M059J (cell line): ENCODE measurements at places on chromosomes 12 and 14. TPM values are rescaled to one million over a fixed set of nuclear protein-coding genes. Genes with fewer than 3 reads are reported as not detected.

- no peak for DNase-seq
Measured at GRCh38 chr14:100717386-100717785, 9.3 kb upstream of the DLK1 start.

DNA sequence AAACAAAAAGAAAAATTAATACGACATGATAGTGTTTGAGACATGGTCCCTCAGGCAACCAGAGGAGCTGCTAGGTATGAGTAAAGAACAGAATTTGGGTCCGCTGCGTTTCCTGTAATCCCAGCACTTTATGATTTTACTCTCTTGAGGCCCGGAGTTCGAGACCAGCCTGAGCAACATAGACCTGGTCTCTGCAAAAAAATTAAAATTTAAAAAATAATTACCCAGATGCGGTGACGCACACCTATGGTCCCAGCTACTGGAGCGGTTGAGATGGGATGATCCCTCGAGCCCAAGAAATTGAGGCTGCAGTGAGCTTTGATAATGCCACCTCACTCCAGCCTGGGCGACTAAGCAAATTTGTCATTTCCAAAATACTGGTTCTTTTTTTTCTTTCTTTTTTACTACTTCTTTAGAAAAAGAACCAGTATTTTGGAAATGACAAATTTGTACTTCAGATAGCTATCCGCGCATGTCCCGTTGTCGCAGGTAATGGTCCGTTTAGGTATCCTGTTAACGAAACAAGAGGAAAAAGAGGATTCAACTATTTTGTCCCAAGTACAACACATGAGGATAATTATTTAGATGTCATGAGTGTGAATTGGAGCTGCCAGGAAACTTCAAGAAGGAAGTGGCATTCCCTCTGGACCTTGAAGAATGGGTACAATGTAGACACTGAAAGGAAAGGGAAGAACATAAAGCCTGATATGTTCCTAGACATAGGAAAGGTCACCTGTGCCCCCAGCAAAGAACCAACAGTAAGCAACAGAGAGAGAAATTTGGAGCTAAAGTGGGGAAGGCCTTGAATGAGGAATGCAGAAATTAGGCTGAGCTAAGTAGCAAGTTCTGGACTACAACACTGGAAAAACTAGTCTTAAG is 1.2 kb upstream of the HECTD1 start:
- DNase-seq, result no peak

GRCh38 chr12:72144553-72144952 is 127.6 kb upstream of the TRHDE start:
- no peak for DNase-seq

The PNN gene
- 20.2 and 23.6 TPM in 2 replicates for total RNA-seq

The CYP27B1 gene
- 1.8 and 3.2 TPM in 2 replicates for total RNA-seq

GRCh38 chr12:126998747-126999285 is 1268.2 kb upstream of the TMEM132C start:
- DNase-seq, result peak; percentile 15

The RABGGTA gene
- total RNA-seq, result 15.4 and 17.7 TPM in 2 replicates

- DNase-seq, result no peak
Measured at GRCh38 chr12:1890810-1891209, 27.6 kb downstream of the CACNA2D4 start.

DNA sequence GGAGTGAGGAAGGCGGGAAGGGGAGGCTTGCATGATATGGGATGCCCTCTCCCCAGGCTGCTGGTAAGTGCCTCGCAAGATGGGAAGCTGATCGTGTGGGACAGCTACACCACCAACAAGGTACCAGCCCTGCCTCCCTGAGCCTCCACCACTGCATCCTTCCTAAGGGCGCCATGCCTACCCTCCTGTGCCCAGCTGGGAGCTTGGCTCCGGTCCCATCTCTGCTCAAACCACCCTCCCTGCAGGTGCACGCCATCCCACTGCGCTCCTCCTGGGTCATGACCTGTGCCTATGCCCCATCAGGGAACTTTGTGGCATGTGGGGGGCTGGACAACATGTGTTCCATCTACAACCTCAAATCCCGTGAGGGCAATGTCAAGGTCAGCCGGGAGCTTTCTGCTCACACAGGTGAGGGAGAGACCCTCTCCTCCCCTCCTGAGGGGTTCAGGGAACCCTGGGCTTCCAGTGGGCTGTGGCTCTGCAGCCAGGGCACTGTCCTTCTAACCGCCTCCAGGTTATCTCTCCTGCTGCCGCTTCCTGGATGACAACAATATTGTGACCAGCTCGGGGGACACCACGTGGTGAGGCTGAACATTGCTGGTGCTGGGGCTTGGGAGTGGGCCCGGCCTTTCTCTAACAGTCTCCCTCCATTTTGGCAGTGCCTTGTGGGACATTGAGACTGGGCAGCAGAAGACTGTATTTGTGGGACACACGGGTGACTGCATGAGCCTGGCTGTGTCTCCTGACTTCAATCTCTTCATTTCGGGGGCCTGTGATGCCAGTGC is 2.6 kb downstream of the GNB3 start:
- DNase-seq, result peak; percentile 6

- DNase-seq, result no peak
Measured at GRCh38 chr12:113565368-113565767, 93.7 kb upstream of the LHX5 start.

The CACNA2D4 gene
- 0.15 and 0.91 TPM in 2 replicates for total RNA-seq

DNA sequence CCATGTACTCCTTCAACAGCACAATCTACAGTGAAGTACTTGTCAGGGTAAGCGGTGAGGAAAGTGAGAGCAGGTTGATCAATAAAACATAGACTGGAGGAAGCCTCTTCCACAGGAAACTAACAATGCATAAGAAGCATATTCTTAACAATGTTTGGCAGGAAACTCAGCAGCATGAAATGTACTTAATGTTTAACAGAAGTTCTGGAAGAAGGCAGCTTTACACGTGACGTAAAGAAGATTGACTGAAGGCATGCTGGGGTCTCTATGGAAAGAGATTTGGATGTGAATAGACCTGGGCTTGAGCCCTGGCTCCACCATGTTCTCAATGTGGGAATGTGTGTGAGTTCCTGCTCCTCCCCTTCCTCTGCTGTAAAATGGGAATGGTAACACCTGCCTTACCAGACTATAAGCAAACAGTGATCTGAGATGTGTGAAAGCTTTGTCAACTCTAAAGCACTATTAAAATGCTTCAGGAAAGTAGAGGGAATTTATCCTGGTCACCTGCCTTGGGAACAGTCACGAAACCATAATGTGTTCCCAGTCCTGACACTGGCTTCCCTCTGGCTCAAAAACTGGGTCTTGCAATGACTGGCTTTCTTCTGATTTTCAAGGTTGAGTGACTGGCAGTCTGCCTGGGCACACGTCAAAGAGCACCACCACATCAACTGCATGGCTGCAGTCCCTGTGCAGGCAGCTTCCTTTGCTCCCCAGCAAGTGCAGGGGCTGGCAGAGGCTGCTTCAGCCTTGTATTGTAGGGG is 384.6 kb downstream of the APAF1 start:
- no peak for DNase-seq

DNA sequence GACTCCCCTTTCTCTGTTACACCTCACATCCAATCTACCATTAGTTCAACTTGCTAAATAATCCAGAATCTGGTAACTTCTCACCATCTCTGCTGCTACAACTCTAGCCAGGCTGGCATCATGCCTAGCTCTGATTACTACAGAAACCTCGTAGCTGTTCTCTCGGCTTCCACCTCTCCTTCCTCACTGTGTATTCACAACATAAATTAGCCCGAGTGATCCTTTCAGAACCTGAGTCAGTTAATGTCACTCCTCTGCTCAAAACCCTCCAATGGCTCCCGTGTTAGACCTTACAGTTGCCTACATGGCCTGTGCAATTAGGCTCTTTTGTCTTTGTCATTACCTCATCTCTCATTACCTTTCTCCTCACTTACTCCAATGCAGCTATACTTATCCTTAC is 139.4 kb downstream of the PDE3A start:
- peak; percentile 72 for DNase-seq

The VIPAS39 gene
- 19.4 and 21.3 TPM in 2 replicates for total RNA-seq

DNA sequence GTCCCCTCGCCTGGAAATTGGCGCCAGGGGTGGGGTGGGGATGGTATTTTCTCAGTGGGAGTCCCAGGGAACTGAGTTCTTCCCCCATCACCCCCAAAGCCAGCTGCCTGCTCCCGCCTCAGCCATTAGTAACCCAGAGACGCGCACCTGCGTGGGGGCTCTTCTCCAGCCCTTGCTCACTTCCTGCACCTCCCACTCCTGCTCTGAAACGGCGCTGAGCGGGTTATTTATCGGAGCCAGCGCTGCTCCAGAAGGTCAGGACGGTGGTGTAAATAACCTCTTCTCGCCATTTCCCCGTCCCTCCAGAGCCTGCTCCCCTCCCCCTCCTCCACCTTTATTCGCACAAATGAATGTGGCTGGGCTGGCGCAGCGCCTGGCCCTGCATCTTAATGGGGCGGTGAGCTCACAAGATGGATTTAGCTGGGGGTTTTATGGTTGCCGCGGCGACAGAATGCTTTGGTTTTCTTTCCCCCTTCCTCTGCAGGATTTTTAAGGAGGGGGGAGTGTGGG is 12.2 kb downstream of the GPR84 start:
- DNase-seq, result peak; percentile 84

DNA sequence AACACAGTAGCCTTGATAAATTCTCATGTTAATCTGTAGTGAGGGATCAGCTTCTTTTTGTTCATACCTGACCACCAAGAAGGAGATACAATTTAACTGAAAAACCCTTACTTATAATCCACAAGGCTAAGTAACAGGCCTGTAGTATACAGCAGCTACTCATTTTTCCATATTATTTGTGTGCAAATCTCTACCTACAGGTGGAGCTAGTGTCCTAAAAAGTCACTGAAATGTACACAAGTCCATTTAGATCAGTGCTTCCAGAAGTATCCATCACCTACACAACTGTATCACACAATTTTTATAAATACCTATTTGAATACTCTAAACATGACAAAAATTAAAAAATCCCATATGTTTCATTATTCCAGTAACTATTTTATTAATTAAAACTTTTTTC is 173.2 kb downstream of the SLC35F4 start:
- DNase-seq, result peak; percentile 46

GRCh38 chr12:47984331-47984801 is 19.9 kb downstream of the COL2A1 start:
- DNase-seq, result no peak

- DNase-seq, result peak; percentile 46
Measured at GRCh38 chr14:105474483-105475268, at the start of gene CRIP2. TSS of gene CRIP2 (plus strand) at chr14:105474821. CDS start at chr14:105474863, 42 bp downstream.

DNA sequence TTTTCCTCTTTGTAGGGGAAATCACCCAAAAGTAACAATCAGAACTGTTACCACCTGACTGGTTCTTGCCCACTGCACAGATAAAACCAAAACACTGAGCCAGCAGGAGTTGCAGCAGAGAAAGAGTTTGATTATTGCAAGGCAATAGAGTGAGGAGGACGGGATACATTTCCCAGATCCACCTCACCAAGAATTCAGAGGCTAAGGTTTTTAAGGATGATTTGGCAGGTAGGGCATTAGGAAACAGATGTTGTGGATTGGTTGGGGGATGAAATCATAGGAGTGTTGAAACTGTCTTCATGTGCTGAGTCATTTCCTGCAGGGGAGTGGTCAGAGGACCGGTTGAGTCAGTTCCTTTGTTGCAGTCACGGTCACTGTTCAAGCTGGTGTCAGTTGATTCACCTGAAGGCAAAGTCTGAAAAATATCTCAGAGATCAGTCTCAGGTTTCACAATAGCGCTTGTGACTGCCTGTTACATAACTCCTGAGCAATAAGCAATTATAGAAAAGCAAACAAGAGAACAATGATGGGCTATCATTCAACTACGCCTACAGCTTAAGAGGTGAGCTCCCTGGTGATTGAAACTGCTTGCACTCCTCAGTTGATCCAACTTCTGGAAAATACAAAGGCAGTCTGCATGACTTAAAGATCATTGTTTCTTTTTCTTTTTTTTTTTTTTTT is 20.3 kb upstream of the AMN1 start:
- DNase-seq, result peak; percentile 99

- DNase-seq, result no peak
Measured at GRCh38 chr12:116360579-116361413, 83.3 kb upstream of the MED13L start.

The RNF212B gene
- not detected in 2 replicates for total RNA-seq

DNA sequence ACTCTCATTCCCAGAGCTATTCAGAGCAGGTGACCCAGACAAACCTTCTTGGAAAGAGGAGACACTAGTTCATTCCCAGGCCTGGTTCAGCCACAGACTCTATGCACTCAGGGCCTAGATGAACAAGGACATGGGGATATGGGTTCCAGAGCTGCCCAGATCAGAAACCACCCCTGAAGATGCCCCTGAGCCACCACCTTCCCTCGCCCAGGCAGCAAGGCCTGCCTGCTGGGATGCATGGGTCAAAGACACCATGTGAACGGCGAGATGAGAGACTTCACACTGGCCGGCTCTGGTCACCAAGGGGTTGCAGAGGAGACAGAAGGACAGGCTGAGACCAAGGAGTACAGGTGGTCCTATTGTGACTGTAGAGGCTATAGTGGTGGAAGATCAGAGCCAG is 4.1 kb downstream of the SERPINA12 start:
- no peak for DNase-seq

The CLEC2D gene
- total RNA-seq, result 0.07 and 3.5 TPM in 2 replicates

The BCL11B gene
- 0.02 TPM in 1 of 2 replicates, not detected in the other for total RNA-seq

The RDH16 gene
- not detected in 2 replicates for total RNA-seq

GRCh38 chr12:20507056-20507455 is 138.7 kb downstream of the PDE3A start:
- no peak for DNase-seq

The COCH gene
- not detected in 2 replicates for total RNA-seq

DNA sequence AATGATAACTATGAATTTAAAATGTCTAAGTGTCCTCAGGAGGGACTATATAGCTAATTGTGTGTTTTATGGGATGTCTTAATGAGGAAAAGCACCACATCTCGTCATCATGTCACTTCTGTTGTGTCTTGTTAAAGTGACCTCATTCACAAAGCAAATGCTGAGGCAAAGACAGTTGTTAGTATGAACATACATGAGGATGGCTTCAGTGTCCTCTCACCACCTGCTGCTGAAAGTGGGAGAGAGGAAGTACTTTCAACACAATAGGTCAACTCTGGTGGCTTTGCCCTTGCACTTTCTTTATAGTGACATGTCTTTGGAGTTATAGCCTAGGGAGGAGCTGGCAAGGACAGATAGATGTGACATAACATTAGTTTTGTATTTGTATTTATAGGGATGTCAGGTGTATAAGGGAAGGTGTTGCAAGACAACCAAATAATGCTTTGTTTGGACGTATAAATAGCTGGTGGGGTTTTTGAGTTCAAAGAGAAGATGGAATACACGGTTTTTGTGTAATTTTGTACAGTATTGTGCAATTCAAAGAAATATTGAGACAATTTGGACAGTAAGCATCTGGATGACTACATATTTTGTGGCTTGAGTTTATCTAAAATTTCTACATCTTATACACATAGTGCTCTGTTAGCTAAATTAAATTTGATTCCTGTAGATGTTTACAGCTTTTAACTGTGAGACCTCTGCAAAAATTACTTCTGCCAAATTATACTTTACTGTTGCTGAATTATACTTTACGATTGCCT is 131.7 kb upstream of the ATP2B1 start:
- no peak for DNase-seq

The CRY1 gene
- total RNA-seq, result 16.1 and 16.2 TPM in 2 replicates

The HOXC5 gene
- 0.25 TPM in 1 of 2 replicates, not detected in the other for total RNA-seq

DNA sequence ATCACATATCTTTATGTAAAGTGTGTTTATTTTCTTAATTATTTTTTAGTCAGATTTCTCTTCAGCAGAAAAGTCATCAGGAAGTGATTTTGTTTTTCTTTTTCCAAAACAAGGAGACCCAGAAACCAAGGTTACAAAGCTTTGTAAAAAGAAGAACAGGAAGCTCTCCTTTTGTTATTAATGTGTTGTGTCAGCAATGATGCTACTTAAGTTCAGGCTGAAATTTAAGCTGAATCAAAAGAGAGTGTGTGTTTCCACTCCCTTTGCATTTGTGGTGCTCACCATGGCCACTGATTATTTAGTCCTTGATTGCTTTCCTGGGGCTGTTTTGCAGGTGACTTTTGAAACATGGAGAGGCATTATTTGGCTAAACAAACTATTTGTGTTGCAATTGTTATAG is 155.3 kb upstream of the ATP2B1 start:
- DNase-seq, result peak; percentile 23

The KRT79 gene
- not detected in 2 replicates for total RNA-seq
